ENCODE measurements at places on chromosomes 11 and 22.

DNA sequence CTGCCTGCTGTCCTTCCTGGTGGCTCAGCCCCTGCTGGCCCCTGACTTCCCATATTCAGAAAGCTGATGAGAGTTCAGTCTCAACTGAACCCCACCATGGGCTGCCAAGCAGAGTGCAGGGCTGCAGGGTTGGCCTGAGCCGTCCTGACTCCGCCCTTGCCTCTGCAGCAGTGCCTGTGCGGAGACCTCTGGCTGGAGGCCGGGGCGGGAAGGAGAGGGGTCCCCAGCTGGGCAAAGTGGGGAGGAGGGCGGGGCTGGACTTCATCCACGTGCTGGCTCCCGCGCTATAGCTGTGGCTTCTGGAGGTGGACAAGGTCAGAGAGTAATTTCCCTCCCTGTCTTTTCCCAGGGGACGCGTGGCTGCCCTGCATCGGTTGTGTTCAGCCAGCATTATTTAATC, 13.6 kb downstream of the GLB1L3 start:
- no peak for DNase-seq

DNA sequence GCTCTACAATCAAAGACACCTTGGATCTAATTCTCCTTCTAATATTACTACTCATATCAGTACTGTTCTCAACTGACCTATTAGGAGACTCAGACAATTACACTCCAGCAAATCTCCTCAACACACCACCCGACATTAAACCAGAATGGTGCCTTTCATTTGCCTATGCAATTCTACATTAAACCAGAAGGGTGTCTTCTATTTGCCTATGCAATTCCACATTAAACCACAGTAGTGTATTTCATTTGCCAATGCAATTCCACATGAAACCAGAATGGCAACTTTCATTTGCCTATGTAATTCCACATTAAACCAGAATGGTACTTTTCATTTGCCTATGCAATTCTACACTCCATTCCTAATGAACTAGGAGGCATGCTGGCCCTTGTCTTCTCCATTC, 15.3 kb upstream of the APOL3 start:
- no peak for DNase-seq

DNA sequence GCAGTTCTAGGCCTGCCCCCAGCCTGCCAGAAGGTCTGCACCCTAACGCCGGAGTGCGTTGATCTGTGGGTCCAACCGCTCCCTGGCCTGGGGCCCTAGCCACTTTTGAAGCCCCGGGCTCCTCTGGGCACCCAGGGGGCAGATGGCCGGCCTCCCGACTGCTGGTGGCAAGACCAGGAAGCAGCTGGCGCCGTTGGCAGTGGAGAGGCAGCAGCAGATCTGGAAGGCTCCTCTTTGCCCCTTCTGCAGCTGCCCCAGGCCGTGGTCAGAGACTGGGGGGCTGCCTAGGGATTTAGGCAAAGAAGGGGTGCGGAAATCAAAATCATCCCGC, 445 bp upstream of the VWCE start:
- no peak for DNase-seq

DNA sequence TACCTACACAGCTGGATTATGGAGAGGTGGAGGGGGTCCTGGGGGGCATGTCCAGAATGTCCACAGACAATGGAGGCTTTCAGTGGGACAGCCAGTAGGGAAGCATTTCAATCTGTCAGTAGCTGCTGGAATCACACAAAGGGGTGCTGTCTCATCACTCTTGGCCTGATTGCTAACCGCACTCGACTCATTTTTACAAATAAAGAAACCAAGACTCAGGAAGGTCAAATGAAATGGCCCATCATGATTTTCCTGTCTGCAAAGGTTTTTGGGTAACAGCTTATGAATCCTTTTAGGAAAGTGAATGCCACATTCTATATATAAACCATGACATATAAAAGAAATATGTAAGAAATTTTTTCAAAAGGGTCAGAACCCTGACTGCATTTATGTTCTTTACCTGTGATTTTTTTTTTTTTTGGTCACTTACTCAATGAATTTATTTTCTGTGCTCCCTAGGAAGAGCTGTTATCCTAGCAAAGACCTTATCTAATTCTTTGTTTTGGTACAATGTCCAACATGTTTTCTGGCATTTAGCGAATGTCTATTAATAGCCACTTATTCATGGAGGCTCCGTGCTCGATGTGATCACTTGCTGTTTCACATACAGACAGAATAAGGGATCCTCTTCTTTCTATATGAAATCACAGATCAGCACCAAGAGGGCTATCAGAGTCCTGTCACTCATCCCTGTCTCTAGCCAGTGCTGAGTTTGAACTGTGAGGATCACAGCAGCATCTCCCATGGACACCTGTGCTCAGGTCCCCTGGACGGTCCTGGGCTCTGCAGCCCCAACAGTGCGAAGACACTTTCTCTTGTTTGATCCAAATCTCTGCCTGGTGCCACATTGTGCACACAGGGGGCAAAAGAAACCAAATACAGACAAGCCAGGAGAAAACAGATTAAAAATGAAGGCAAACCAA, 979.7 kb downstream of the NTM start:
- no peak for DNase-seq

DNA sequence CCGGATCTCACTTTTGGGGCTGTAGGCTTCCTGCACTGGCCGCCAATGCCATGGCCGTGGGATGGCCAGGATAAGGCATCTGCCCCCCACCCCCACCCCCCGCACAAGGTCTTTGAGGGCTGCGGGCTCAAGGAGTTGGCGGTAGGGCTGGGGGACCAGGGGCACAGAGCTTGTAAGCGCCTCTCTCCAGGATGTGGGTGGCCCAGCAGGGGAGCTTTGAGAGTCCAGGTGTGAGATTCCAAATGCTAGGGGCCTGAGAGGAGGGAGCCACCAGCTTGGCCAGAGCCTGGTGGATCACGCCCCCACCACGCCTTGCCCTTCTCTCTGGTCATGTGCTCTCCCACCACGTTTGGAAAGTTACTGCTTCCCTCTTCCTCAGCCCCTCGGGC, 5.0 kb downstream of the CD81 start:
- DNase-seq: no peak
